ENCODE measurements at places on chromosomes 16 and 17.

- no peak for DNase-seq
Measured at GRCh38 chr16:4767872-4768548, 1.0 kb upstream of the ZNF500 start.

GRCh38 chr17:81434072-81434471 is 38.8 kb downstream of the BAHCC1 start:
- no peak for DNase-seq

DNA sequence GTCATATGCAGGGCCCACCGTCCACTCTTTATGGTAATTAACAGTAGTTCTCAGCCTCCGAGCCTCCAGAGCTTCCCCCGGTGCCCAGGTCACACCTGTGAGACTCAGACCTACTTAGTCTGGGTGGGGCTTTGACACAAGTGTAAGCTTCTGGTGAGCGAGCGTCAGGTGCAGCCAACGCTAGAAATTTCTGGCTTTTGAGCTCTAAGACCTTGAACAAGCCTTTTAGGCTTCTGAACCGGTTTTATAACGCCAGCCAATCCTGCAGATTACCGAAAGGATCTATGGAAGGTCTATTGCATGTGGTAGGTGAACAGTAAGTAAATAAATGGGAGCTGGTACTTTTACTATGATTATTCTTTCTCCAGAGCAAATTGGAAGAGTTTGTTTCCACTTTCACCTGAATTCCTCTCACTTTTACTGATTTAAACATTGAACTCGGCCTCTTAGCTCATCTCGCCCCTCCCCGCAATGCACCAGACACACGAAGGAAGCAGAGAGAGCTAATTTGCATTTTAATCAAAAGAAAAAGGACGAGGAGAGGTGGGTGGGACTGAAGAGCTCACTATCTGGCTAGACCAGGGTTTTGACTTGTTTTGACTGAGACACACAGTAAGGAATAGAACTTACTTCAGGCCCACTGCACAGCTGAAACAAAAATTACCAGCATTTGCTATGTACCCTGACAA is 47.1 kb downstream of the ABAT start:
- DNase-seq: no peak

- no peak for DNase-seq
Measured at GRCh38 chr17:3740611-3741073, 16.9 kb downstream of the HASPIN start.

- DNase-seq: peak; percentile 69
Measured at GRCh38 chr16:66660422-66661209, 35.9 kb downstream of the CMTM4 start.

- no peak for DNase-seq
Measured at GRCh38 chr17:77451894-77452852, 311.4 kb downstream of the SEC14L1 start.

DNA sequence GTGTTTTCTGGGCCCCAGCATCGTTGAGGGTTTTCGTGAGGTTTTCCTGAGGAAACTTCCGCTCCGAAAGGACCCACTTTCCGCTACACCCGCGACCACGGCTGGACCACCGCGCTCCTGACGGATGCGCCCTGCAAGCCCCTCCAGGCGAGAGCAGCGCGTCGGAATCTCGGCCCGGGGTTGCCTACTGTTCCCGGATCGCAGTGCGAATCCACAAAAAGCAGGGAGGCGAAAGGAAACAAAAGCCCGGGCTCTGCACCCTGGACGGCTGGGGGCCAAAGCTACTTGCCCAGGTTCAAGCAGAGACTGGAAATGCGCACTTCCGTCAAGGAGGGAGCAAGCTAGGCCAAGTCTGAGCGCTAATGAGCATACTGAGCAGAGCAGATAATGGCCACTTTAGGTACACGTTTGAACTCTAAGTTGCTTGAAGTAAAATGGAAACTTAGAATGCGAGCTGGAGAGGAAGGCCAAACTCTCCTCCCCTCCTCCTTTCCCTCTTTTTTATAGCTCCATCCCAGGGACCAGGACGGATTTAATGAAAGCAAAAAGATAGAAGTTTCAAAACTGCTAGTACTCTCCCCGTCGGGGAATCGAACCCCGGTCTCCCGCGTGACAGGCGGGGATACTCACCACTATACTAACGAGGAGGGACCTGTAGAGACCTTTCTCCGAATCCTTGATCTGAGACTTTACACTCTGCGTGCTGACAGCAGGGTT is 11.4 kb upstream of the AURKB start:
- DNase-seq: peak; percentile 95

GRCh38 chr16:50267651-50268050 is 1.3 kb downstream of the ADCY7 start:
- DNase-seq: no peak

DNA sequence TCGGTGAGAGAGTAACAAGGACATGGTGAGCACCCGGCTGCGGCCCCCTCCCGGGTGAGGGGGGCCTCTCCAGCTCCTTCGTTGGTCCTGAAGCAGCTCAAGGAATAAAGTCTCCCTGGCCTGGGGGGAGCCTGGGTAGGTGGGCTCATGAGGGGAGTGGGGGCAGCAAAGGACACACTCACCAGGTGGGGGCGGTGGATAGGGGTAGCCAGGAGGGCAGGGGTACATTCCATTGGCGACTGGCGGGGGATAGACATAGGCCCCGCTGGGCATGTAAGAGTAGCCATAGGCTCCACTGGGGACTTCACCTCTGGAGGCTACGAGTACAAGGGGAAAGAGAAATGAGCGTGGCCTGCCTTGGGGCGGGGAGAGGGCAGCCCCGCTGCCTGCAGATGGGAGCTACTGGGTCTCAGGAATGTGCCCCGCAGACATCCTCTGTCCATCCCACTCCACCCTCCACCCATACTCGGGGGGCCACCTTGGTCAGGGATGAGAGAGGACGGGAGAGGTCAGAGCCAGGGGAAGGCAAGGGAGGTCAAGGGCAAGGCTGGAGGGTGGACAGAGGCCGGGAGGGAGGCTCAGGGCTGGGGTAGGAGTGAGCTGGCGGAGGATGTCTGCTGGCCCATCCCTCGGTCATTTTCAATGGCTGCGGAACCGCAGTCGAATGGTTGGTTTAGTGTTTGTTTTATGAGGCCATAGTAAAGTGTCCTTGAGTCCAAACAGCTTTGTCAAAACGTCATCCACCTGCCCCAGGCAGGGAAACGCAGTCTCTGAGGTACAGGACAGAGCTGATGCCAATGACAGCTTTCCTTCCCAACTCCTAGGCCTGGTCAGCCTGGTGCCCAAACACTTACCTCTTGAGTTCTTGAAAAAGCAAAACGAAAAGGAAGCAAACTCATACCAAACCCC is 3.7 kb upstream of the UNC13D start:
- no peak for DNase-seq

Data from ureter (tissue), 1 donor.